ENCODE measurements at places on chromosomes 7 and 10.

DNA sequence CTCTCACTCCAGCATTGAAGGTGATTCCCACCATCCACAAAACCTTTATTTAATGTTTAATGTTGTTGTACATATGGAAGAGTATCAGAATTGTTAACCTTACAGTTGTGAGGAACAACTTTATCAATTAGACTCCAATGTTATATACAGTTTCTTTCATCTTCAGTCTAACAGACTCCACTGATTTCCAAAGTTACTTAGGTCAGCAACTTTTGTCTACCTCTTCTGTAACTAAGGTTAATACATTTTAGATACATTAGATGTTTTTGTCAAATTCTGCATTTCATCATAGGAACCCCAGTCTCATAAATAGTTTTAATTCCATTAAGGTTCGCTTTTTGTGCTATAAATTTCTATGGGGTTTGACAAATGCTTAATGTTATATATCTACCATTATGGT, 223.9 kb upstream of the POM121L12 start:
- DNase-seq, result no peak

DNA sequence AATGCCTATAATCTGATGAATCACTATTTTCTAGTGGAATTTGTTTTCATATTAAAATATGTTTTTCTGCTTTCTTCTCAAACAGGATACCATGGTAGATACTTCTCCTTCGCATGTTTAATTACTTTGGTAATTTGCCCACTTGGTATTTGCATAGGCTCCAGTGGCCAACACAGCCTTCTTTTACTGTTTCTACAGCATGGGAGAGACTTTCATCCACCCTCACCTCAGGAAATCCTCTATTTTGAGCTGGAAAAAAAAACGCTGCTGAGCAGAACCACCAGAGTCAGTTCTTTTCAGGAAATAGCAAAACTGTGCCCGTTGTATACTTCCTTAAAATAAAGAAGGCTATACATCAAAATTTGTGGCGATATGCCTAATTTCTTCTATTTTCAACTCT, 213.3 kb downstream of the MDFIC start:
- DNase-seq, result no peak

GRCh38 chr7:17560966-17561365, 262.5 kb downstream of the AHR start:
- DNase-seq, result no peak

DNA sequence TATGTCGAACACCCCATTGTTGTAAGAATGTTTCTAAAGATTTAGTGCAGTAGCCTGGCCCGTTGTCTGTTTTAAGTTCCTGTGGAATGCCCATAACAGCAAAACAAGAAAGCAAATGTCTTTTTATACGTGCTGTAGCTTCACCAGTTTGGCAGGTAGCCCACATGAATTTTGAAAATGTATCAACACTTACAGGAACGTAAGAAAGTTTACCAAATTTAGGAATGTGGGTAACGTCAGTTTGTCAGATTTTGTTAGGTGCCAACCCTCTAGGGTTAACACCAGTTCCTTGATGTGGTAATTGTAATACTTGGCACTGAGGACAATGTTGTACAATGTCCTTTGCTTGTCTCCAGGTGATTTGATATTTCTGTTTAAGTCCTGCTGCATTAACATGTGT, 3.2 kb upstream of the GIMAP4 start:
- no peak for DNase-seq

- no peak for DNase-seq
Measured at GRCh38 chr10:62669341-62669740, 135.2 kb upstream of the ADO start.

DNA sequence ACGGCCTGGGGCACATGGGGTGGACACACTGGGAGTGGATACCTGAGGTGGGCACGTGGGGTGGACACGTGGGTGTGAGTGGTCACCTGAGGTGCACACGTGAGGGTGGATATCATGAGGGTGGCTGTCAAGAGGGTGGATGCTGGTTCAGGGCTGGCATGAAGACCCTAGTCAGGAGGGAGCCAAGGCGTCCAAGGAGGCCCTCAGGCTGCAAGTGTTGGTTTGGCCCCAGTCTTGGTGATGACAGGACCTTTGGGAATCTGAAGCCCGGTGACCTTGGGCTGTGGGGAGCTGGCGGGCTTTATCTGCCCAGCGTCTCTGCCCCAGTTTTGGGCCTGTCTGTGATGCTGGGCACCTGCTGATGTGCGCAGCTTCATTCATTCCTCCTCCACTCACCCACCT, 24.9 kb upstream of the PFKFB3 start:
- DNase-seq, result no peak
